ENCODE measurements at places on chromosomes 11 and 22.

GRCh38 chr11:35334385-35335090 lies 84.8 kb downstream of the SLC1A2 start:
- no peak for DNase-seq

- no peak for DNase-seq
These were observed 90.8 kb downstream of the LUZP2 start for GRCh38 chr11:24587635-24588034.

- no peak for DNase-seq
These were observed 22.6 kb downstream of the ARHGEF17 start for GRCh38 chr11:73330569-73331093.

DNA sequence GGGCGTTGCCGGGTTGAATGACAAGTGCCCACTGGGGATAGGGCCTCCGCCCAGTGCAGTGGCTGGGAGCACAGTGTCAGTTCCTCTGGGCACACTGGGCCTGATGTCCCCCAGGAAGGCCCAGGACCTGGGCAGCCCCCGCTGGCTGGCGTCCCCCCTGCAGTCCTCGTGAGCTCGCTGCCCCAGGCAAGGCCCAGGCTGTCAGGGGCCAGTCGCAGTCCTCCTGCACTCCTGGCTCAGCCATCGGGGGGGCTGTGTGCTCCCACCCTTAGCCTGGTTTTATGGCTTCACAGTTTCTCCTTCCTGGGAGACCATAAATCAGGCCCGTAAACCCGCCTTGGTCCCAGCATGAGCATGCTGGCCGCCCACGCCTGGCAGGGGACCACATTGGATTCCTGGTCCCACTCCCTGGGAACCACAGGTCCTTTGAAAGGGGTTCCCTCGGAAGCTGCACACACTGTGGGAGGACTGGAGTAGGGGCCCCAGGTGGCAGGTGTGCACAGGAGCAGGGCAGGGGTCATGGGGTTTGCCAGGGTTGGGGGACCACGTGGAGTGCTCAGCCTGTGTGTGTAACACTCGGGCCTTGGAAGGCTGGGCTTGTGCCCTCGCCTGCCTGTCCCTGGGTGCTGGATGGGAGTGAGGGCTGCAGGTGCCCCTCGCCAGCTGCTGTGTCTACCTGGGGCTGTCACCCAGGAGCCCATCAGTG lies 113.6 kb downstream of the KCNQ1OT1 start:
- no peak for DNase-seq

DNA sequence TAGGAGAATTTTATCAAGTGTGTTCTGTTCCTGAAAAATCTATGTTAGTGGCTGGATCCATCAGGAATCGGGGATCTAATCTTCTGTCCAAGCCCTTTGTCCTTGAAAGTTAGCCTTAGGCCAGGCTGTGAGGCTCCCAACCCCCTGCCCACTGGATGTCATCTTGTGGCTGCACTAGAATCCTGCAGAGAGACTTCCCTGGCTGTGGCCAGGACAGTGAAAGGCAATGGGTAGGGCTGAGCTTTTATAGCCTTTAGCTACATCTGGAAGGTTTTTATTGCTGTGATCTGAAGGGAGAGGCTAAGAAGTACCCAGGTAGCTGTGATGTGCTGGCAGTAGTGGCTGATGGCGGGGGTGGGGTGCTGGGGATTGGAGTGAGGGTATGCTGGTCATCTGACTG lies 2.1 kb downstream of the OAF start:
- DNase-seq, result no peak

DNA sequence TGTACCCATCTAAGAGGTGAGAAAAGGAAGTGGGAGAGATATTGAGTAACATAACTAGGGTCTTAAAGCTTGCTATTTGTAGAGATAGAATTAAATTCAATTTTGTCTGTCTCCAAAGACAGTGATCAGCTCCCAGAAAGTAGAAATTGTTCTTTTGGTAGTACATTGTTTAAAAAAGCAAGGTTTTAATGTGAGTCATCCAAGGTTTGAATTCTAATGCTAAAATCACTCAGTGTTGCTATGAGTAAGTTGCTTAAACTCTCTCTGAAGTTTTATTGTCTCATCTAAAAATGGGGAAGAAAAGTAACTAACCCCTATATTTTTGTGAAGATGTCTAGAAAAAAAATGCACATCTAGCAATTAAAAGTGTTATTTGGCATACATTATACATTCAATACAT lies 1004.5 kb upstream of the CCDC90B start:
- DNase-seq, result no peak

DNA sequence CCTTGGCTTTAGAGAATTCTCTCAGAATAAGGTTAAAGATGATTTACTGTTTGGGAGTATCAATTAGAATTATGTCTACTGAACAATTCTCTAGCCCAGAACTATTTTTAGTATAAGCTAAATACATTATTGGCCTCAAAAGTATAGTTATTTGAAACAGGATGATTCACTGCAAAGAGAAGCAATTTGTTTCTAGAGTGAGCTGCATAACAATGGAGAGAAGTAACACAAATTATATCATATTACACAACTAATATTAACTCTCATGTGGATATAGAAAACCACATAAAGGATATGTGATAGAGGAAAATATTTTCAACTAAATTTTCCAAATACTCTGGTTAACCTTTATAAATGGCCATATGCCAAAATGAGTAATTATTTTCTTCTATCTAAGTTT lies 24.9 kb downstream of the PGM2L1 start:
- DNase-seq, result no peak

DNA sequence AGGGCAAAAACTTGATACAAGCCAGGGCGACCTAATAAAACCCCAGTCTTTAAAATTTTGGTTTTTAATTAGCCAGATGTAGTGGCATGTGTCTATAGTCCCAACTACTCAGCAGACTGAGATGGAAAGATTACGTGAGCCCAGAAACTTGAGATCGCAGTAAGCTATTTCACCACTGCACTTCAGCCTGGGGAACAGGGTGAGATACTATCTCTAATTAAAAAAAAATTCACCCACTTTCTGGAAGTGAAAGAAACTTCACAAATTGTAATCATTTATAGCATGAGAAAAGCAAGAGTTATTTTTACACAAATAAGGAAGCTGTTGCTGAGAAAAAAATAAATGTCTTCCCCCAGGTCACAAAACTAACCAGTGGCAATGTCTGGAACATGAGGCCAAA lies 882 bp upstream of the GLYATL2 start:
- DNase-seq, result no peak

DNA sequence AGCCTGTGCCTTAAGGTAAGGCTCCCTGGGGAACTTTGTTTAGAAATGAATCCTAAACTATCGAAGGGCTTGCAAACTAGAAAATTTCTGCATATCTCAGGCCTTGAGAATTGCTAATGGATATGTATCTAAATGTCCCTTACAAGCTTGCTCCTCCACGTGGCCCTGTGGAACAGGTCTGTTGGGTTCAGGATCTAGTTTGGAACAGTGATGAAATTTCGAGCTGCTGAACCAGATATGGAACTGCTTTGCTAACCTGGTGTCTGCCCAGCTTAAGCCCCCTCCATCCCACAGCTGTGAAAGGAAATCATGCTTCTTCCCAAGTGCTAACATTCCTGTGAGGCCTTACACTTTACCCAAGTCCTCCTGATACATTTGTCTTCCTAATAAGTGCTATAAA lies 11.6 kb downstream of the SREBF2 start:
- DNase-seq, result no peak

- no peak for DNase-seq
These were observed 16.8 kb downstream of the FZD4 start for GRCh38 chr11:86938203-86938899.

DNA sequence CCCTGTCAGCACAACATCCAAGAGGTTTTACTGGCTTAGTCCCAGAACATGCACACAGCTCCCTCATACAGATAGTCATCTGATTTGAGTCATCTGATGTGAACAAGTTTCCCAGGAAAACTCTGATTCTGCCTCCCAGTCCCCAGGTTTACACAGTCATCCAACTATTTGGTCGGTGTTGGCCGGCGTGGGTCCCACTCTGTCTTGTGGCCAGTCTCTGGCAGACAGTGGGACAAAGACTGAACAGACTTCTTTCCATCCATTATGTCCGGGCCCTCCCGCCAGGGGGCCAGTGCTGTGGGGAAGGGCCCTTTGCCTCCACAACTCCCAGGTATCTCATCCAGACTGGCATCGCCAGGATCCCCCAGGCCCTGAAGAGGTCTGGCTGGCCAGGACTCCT lies 60.0 kb downstream of the BTG4 start:
- no peak for DNase-seq

DNA sequence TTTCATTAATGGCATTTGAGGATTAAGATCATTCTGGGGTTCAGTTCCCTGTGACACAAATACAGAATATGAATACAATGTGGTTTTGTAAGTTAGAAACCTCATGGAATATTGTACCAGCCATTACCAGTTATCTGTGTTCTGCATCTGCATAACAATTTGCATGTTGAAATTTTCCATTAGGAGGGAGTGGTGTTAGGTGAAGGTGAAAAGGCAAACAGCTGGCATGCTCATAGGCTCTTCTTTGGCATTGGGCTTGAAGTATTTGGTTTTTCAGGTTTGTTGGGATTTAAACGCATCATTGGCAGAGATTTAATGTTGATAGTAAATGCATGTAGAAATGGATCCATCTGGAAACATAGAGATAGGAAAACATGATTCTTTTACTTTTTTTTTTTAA lies 18.6 kb downstream of the RTN3 start:
- no peak for DNase-seq

- DNase-seq, result no peak
These were observed 21.5 kb upstream of the NRIP3 start for GRCh38 chr11:9025101-9025850.

GRCh38 chr11:87030458-87031054 lies 7.2 kb upstream of the TMEM135 start:
- no peak for DNase-seq

GRCh38 chr11:60989093-60989650 lies 17.7 kb downstream of the CD6 start:
- no peak for DNase-seq

DNA sequence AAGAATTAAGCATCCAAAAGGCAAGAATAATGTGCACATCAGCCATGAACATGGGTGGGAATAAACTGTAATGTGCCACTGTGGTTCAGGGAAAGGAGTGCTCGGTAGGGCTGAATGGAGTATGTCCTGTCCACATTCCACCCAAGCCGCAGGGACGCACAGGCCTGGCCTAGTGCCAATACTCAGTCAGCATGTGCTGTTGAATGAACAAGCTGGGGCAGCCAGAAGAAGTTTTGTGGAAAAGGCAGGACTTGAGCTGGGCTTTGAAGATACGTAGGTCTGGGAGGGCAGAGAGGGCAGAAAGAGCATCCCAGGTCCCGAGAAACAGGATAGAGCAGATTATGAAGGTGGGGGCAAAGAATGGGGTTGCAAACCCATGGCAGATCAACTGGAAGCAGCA lies 60.0 kb upstream of the PLET1 start:
- no peak for DNase-seq

- DNase-seq, result no peak
These were observed 387.6 kb upstream of the DDI1 start for GRCh38 chr11:103648670-103649400.

GRCh38 chr11:87252869-87253268 lies 215.1 kb downstream of the TMEM135 start:
- DNase-seq, result no peak
